Stimulated activated CD4-positive, alpha-beta T cell treated with anti-CD3 and anti-CD28 coated beads, Interleukin-15, amount 100 ng/mL, for 1 hour (primary cell): ENCODE measurements at places on chromosomes 5 and 9.

DNA sequence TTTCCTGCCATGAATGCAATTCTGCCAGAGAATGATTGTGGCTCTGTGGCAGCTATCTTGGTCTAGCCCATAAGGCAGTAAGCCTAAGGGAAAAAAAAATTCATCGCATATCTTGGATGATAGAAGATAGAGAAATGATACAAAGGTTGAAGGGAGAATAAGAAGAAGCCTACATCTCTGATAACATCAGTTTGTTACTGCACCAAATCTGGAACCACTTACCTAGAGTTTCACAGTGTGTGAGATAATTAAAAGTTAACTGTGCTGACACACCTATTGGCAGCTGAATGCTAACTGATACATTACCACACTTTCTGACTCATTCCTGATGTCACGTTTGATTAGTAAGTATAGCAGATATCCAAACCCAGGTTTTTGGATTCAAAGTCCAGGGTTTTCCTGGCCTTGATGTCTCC, 91.6 kb upstream of the TAF11L2 start:
- DNase-seq = no peak

- DNase-seq = no peak
Observed at GRCh38 chr9:35333551-35333950, 156.4 kb upstream of the RUSC2 start.

- DNase-seq = no peak
Observed at GRCh38 chr5:139744471-139745131, 51.0 kb upstream of the PSD2 start.

DNA sequence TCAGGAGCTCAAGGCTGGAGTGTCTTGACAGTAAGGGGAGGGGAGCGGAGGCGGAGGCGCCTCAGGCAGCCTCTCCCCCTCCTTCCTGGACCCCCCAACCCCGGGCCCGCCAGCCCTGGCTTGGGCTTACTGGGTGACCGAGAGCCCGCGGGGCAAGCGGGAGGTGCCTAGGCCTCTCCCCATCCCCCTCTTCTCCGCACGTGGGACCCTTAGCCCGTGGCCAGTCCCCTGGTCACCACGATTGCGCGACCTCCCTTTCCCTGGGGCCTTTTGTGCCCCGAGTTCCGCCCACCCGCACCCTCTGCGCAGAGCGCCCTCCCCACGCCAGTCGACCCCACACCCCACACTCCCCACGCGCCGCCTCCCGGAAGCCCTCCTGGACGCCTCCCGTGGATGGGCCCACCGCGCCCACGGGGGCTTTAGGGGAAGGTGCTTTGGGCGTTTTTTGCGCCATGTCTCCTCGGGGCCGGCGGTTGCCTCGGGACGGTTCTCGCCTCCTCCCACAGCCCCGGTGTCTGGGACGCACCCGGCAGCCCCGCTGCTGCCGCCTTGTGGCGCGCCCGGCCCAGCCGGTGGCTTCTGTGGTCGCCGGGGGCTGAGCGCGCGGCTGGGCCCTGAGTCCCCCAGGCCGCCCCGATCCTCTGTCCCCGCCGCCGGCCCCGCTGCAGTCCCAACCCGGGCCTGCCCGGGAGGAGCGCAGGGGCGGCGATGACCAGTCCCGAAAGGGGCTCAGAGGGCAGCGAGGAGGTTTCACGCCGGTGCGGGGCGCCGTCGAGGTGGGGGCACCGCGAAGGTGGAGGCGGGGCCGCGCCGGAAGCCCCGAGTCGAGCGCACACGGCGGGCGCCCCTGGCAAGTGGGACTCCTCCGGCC, 3.2 kb downstream of the TOR4A start:
- DNase-seq = no peak

DNA sequence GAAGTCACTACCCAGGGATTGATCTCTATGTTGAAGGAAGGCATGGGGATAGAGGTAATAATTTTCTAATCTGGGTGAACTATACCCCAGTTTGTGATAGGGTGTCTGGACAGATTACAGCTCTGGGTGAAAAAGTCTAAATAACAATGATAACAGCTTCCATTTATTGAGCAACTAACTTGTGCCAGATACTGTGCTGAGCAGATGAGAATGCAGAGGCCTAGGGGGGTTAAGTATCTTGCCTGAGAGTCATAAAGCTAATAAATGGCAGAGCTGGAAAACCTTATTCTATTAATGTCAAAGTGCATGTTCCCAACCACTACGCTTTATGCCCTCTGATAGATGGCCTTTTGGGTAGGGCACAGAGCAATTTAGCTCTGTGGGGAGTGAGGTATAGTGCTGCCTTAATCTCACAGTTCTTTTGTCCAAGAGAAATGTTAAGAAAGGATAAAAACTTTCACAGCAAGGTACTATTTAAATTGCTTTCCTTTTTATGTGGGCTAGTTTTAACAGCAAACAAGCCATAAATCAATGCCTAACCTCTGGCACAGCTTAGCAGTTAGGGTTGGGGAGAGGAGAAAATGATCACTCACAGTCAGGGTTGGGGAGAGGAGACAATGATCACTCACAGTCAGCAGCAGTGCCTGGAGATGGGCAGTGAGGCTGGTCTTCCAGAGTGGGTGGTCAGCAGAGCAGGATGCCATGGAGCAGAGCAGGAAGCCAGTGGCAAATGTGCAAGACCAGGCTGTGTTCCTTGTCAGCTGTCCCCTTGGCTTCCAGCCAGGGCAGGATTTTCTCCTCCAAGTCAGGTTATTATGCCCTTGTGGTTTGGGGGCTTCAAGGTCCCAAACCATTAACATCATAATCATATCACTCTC, 187.0 kb downstream of the CARTPT start:
- DNase-seq = no peak

DNA sequence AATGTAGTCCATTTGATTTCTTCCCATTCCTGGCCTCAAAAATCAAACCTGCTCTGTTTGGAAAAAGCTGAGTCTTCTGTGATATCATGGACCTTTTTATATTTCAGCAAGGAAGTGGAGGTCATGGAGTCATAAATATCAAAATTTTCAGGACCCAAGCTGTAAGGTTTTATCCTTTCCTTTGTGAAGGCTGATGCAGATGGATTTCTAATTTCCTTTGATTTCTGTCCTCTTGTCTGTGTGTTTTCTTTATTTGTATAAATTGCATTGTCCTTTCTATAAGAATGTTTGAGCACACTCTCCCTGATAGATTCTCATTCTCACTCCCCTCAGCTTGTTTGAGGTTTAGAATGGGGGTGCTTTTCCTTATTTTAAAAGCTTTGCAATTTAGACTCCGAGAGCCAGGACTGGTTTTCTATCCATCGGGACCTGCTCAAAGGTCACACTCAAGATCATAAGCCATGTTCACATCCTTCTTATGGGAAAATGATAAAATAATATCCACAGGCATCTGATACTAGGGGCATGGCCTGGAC, 127.4 kb upstream of the TMEM161B start:
- no peak for DNase-seq

DNA sequence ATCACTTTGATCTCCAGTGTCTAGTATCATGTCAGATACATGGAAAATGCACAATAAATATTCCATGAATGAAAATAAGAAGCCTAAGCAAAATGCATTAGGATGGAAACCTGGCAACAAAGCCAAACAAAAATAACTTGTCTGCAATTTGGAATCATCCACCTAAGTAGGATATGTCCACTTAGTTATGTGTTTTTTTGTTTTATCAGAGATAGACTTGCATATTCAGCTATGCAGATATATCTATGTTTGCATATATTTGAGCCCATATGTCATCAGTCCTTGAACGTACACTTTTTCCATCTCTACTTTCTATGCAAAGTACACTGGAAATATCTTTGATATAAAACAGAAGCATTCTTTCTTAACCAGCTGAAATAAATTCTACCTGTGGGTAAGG, 707.1 kb downstream of the EFNA5 start:
- DNase-seq = no peak

DNA sequence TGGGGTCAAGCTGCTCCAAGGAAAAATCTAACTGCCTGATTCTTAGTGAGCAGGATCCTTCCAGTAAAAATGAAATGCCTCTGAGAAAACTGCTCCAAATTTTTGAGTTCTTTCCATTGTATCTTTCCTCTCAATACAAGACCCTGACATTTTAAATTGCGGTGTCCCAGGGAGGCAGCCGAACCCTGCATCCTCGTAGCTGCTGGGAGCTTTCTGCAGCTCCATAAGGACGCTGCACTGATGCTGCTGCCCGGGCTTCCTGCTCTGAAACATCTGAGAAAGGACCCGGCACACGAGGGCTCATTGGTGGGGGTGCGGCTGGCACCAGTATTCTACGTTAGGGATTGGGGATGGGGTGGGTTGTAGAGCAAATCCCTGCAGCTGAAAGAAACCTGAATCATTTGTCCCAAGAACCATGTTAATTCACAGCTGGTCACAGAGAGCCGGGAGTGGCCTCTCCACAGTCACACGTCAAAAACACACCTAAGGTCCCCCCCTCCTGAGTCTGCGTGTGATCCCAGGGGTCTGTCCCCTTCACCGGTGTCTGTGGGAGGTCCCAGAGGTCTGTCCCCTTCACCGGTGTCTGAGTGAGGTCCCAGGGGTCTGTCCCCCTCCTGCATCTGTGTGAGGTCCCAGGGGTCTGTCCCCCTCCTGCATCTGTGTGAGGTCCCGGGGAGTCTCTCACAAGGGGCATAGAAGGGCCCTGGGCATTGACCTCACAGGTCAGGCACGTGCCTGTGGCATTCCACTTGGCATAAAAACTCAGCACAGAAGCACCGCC, 63.4 kb upstream of the ZNF354B start:
- no peak for DNase-seq

DNA sequence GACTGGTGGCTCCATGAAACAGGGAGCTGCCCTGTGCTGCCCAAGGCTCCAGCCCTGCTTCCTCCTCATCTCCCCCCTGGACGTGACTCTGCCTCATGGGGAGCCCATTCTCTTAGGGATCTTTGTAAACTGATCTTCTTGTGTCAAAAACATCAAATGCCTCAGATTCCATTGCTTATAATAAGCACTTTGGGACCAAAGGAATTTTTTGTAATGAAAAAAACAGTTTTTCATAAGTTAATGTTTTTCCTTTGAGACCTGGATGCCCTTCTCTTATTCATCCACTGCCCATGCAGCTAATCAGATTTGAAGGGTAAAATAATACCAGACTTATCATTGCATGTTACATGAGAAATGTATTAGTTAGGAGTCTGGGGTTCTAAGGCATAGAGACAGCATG, 41.7 kb downstream of the PALM2AKAP2 start:
- no peak for DNase-seq

DNA sequence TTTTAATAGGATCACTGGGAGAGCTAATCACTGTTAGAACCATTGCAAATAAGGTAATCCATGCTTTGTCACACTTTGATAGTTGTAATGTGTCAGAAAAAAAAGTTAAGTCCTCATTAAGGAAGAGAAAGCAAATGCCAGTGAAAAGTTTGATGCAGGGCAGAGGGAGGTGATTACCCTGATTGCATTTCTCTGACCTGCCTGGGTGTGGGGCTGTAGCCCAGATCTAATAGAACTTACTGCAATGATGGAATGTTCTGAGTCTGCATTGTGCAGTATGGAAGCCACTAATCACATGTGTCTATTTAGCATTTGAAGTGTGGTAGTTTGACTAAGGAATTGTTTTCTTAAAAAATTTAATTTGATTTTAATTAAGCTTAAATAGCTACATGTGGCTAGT, 202.7 kb downstream of the ATP10B start:
- DNase-seq = no peak

GRCh38 chr5:172117977-172118701, 69.9 kb downstream of the STK10 start:
- no peak for DNase-seq

GRCh38 chr9:3181049-3181953, 337.4 kb upstream of the PUM3 start:
- no peak for DNase-seq

GRCh38 chr9:130672933-130673615, 8.7 kb downstream of the PRDM12 start:
- no peak for DNase-seq

DNA sequence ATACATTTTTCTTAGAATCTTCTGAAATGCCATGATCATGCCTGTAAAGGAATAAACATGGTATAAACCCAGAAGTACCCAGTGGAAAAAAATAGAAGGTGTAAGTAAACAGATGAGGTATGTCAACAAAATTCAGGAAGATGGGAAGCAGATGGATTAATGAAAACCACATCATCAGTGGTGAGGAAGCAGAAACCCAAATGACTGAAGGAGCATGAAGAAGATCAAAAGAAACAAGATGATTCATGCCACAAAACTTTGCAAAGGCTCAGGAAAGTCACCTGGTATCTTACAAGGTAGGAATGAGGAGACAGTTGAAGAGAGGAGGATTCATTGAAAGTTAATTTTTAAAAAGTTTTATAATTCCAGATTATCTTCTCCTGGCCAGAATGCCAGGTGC, 132.8 kb upstream of the PAPPA start:
- DNase-seq = no peak

- no peak for DNase-seq
Observed at GRCh38 chr9:88536951-88537760, 2.2 kb downstream of the NXNL2 start.

DNA sequence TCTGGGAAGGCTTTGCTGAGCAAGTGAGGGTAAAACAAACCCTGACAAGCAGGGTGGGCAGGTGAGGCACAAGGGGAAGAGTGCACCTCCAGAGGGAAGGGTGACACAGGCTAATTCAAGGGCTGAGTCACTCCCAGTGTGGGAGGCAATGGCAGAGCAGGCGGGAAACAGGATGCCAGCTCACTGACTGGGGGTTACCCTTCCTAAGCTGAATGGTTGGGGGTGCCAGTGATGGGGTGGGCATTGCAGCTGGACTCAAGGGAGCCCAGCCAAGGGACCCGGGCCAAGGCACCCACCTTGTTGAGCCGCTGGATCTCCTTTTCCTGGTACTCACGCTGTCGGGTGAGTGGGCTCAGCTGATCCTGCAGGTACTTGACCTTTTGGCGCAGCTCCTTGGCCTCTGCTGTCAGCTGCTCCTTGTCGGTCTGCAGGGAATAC, 18.4 kb downstream of the GPX3 start:
- no peak for DNase-seq

- no peak for DNase-seq
Observed at GRCh38 chr9:105126226-105126625, 118.2 kb upstream of the SLC44A1 start.

- DNase-seq = no peak
Observed at GRCh38 chr9:136923881-136924280, 20.7 kb downstream of the FBXW5 start.

DNA sequence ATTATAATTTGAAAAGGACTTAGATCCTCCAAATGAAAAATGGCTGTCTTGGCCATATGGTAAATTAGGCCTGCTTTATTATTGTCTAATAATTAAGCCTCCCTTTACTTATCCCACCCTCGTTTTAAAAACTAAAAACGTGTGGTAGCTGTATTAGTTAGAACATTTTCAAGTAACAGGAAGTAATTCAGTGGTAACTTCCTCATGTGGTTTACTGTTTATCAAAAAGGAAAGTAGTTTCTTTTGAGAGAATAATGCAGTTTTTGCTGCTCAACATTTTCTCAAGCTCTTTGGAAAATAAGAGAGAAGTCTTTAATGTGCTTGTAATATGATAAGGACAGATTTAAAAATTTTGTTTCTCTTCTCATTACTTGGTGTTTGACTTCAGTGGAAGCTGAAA, 26.0 kb downstream of the ZCCHC7 start:
- DNase-seq = no peak

DNA sequence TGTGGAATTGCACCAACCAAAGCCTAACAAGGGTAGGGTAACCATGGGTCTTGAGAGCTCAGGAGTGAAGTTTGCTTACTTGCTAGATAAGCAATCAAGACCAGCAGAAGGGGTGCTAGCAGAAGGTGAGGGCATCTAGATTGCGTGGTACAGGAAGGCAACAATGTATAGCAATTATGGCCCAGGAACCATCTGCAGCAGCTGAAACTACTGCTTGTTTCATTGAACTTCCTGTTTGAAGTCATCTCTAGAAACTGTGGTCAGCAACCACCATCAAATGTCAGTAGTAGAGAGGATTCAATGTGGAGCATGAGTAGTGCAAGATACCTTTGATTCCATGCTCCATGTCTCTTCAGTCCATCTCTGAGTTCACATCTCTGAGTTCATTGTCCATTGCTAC, 462.1 kb upstream of the GRAMD2B start:
- DNase-seq = no peak
